ENCODE measurements at places on chromosomes 12 and 14.

DNA sequence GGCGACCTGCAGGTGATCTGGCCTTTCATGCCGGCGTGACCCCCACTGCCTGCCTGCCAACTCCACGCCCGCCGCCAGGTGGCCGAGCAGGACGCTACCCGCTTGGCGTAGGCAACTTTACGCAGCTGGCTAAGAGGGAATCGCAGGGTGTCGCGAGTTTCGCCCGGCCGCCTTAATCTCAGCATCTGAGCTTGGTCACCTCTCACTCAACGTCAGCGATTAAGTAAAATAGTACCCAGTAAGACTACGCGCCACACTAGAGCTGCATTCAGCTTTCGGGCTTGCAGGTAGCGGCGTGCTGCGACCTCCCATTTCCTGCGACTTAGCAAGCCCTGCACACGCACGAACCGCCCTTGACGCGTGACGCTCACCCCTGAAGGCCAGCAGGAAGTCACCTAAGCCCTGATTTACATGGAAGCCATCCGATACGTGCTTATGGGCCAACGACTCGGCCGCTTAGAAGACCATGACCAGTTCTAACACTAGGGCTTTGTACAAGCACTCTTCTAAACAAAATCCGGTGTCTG is 33.2 kb downstream of the WBP11 start:
- peak; percentile 79 for DNase-seq

DNA sequence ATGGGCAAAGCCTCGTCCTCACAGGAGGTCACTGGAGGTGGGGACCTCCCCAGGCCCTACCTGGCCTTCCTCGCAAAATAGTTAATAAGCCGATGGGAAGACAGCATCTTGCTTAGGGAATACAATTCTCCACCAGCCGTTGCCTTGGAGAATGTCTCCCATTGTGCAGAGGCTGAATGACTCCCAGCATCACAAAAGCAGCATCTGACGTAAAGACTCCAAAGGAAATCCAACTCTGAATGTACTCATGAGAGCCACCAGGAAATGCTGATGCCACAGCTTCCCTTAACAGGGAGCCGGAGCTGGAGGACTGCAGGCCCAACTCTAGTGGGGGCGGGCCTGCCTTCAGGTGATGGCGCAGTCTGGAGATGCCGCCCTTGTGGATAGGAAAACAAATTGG is 15.5 kb downstream of the CCDC63 start:
- no peak for DNase-seq

- DNase-seq = no peak
These were observed 48.9 kb upstream of the FOS start for GRCh38 chr14:75229661-75230139.

DNA sequence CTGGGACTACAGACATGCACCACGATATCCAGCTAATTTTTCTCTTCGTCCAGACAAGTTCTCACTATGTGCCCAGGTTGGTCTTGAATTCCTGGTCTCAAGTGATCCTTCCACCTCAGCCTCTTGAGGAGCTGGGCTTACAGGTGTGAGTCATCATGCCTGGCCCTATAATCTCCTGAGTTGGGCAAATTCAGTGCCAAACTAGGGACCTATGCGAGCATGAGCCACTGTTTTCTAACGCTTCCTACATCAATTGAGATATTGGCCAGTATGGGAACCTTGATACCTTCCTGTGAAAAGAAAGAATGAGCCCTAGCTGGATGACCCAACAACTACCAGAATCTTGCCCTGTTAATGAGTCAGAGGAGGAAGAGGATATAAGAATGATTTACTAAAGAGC is 585.2 kb downstream of the C12orf50 start:
- no peak for DNase-seq

DNA sequence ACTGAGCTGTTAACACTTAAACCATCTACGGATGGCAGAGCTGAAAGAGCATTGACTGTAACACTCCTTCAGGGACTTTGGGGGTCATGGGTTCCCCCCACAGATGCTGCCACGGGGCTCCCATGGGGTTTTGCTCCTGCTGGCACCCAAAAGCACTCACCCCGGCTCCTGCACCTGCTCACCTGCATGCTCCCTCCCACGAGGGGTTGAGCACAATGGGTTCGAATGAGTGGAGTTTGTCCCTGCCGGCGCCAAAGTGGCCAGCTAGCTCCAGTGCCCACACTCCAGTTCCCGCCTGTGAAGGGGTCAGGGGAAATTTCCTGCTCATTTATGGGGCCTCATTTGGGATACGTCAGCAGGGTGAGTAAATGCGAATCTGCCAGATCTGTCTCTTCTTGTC is 40.7 kb downstream of the TNFAIP2 start:
- no peak for DNase-seq
